ENCODE measurements at places on chromosomes 11 and 22.

GRCh38 chr11:72605973-72606747 is 68.1 kb downstream of the PDE2A start:
- DNase-seq, result no peak

- DNase-seq, result no peak
Observed at GRCh38 chr22:33496112-33496511, 424.2 kb downstream of the LARGE1 start.

GRCh38 chr11:90250970-90251369 is 28.1 kb upstream of the CHORDC1 start:
- DNase-seq, result no peak

- DNase-seq, result no peak
Observed at GRCh38 chr11:96147186-96147585, 195.8 kb downstream of the MAML2 start.

- DNase-seq, result no peak
Observed at GRCh38 chr11:123188508-123189165, 6.4 kb downstream of the CLMP start.

- no peak for DNase-seq
Observed at GRCh38 chr11:3857628-3858027, 2.2 kb downstream of the STIM1 start.

GRCh38 chr22:36700711-36701670 is 2.6 kb downstream of the CACNG2 start:
- no peak for DNase-seq

DNA sequence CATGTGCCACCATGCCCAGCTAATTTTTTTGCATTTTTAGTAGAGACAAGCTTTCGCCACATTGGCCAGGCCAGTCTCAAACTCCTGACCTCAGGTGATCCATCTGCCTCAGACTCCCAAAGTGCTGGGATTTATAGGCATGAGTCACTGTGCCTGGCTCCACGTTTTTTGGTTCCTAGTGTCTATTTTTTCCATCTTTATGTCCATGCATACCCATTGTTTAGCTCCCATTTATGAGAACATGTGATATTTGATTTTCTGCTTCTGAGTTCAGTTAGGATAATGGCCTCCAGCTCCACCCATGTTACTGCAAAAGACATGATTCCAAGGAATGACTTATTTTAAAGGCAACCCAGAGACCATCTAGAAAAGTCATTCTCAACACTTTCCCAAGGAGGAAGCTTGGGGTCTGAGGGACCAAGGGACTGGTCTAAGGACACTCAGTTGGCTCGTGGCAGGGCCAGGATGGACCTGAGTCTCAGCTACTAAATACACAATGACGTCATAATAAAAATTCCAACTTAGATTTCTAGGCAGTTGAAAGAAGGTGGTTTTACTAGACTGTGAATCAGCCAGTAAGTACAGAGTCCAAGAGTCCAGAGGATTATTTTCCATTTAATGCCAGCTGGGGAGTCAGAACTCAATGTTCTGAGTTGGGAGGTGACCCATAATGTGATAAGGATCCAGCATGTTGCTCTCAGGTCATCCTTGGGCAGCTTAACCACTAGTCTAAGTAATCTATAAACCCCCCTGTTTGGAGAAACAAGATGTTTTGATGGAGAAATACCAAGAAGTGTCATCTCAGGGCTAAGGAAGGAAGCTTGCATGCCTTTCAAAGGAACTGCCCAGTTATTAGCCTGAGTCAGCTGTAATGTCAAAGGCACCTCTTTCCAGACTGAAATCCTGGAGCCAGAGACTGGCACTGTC is 39.4 kb downstream of the ABTB2 start:
- DNase-seq, result no peak

- no peak for DNase-seq
Observed at GRCh38 chr11:130413405-130414106, 14.9 kb downstream of the ADAMTS8 start.

GRCh38 chr22:43446916-43447315 is 35.1 kb downstream of the MPPED1 start:
- DNase-seq, result no peak

DNA sequence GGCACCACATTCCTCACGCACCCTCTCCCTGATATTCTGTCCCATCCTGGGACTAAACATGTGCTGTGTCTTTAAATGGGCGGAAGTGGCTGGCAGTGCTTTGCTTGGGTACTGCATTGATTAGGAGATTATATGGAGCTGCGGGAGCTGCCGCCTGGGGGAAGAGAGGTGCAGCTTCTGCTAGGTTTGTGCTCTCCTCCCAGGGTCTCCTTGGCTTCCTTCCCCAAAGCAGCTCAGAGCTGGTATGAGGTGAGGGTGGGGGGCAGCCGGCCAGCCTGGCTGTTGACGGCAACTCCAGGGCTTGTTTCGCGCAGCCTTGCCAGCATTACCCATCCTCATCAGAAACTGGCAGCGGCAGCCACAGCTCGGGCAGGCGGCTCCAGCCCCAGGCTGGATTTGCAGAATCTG is 95.4 kb downstream of the GRAMD1B start:
- DNase-seq, result no peak

DNA sequence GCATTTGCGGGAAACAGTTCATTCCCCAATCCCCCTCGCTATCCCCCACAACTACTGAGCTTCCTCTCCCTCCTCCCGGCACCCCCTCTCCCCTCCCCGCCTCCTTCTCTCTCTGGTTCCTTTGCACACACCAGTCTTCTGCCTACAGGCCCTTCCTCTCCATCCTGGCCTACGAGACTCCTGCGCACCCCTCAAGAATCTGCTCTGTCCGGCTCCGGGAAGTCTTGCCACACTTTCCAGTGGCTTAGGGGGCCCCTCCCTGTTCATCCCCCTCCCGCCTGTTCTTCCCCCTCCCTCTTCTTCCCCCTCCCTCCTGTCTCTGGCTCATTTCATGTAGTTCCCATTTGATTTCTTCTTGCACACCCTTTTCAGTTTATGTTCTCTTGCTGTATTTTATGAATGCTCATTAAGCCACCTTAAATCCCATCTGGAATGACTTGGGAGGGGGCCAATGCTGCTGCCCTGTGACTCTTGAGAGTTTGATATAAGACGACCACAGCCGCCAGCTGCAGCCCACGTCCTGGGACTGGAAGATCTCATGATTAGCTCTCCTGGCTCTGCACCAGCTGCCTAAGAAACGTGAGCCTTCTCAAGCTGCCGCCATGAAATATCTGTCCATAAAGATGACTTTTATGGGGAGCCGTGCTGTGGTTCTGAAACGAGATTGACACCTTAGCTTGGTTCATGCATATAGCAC is 50.9 kb downstream of the RPS6KA4 start:
- no peak for DNase-seq

DNA sequence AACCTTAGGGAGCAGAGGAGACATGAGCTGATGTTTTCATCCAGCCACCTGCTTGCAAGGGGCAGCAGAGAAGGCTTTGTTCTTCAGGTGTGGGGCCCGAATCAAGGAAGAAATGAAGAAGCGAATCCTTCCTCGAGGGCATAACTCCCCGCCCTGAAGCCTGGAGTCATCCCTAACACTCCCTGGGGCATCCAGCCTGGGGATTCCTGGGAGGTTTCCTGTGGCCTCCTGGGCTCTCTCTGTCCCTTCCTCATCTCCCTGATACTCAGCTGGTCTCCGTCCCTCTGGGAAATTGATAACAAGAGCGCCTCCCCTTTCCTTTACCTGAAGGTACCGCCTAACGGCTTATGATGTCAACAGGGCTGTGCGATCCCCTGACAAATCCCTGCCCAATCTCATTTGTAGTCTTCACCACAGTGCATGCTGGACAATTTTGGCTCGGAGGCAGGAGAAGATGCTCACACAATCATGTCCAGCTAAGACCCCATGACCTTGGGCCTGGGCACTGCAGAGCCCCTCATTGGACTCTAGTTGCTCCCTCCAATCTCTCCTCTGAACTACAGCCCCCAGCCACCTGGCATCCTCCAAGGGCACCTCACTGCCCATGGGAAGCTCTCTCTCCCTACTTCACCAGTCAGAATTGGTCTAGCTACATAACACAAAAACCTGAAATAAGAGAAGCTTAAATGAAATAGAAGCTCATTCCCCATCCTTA is 80.6 kb upstream of the RTL6 start:
- DNase-seq, result no peak

DNA sequence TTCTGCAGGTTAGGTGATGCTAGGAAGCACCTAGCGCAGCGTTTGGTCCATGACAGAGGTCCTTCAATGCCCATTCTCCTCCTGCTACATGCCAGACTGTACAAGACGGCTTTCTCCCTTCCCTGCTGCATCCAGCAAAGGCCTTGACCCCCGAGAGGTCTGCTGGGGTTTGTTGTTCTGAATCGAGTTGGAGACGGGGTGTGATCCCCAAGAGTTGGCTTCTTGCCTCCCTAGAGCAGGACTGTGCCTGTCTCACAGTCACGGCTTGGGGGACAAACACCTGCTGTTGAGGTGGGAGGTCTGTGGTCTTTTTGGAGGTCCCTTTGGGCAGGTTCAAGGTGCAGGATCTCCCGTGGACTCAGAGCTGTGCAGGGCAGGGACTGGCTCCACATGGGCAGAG is 352.3 kb upstream of the B3GAT1 start:
- no peak for DNase-seq

GRCh38 chr11:69467646-69468045 is 13.8 kb upstream of the LINC01488 start:
- DNase-seq, result no peak

GRCh38 chr11:68782711-68783110 is 31.4 kb upstream of the TESMIN start:
- no peak for DNase-seq

DNA sequence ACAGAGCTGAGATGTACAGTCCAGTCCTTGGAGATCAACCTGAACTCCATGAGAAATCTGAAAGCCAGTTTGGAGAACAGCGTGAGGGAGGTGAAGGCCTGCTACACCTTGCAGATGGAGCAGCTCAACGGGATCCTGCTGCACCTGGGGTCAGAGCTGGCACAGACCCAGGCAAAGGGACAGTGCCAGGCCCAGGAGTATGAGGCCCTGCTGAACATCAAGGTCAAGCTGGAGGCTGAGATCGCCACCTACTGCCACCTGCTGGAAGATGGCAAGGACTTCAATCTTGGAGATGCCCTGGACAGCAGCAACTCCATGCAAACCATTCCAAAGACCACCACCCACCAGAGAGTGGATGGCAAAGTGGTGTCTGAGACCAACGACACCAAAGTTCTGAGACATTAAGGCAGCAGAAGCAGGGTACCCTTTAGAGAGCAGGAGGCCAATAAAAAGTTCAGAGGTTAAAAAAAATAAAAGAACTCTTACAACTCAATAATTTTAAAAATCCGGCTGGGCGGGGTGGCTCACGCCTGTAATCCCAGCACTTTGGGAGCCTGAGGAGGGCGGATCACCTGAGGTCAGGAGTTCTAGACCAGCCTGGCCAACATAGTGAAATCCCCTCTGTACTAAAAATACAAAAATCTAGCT is 69.9 kb upstream of the RTL6 start:
- peak; percentile 43 for DNase-seq
